GM10248 (cell line): ENCODE measurements at places on chromosomes 12 and 14.

GRCh38 chr14:24312736-24313507 lies 1.6 kb downstream of the LTB4R start:
- no peak for DNase-seq

DNA sequence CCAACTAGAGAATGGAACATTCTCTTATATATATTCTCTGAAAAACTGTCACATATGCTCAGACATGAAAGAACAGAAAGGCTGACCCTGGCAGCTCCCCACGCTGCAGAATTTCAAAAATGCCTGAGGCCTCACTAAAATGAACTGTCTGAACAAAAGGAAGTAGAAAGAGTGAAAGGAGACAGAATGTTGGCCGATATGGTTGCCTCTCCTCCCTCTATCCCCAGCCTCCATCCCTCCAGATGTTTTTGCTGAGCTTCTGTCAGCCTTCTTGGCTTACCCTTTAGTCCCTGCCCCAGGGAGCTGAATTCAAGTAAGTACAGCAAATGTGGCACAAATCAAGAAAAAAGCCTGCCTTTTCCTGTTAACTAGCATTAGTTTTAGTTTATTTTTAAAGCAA lies 6.9 kb downstream of the SMCO2 start:
- DNase-seq, result no peak

DNA sequence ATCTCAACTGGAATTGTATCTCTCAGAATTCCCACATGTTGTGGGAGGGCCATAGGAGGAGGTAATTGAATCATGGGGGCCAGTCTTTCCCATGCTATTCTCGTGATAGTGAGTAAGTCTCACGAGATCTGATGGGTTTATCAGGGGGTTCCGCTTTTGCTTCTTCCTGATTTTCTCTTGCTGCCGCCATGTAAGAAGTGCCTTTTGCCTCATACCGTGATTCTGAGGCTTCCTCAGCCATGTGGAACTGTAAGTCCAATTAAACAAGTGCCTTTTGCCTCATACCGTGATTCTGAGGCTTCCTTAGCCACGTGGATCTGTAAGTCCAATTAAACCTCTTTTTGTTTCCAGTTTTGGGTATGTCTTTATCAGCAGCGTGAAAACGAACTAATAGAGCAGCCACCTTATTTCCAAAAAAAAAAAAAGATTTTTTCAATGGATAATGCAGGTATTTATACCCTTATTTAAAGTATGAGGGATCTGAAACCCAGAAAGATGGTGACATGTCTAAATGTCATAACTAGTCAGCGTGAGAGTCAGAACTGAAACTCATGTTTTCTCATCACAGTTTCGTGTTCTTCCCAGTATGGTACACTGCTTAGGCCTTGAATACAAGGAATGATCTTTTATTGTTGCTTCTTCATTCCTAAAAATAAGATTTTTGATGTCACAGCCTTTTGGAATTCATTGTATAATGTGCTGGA lies 89.6 kb downstream of the ERC1 start:
- no peak for DNase-seq

- DNase-seq, result no peak
These were observed 245.6 kb downstream of the SLC41A2 start for GRCh38 chr12:104712477-104712876.

GRCh38 chr14:74859757-74860552 lies 16.0 kb downstream of the PROX2 start:
- DNase-seq, result no peak

DNA sequence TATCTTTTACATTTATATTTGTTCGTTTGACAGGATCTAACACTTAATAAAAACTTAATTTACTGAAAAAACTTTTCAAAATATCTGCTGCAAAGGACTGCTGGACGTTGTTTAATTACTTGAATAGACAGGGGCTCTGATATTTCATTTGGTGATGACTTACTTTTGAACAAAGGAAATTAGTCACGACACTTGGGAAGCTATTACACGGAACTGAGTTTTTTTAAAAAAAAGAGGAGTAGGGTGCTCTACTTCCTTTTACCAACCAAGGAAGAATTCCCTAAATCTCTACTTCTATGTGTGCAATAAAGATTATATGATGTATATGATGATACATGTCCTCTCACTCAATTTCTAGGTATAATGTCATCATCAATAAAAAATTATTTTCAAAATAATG lies 4.7 kb downstream of the FGD6 start:
- no peak for DNase-seq

DNA sequence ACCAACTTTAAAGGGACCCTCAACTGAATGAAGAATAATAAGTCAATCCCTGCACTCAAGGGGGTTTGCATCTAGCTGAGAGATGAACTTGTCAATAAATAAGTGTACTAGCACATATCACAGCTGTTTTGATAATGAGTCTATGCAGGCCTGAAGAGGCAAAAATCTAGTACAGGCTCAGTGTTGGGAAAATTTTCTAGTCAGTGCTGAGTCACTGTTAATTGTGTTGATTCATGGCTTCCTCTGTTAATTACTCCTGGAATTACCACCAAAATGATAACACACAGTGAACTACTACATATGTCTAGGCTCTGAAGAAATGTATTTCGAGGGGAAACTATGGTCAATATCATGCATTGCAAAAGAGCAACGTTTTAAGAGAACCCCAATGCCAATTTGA lies 18.9 kb downstream of the SNRPF start:
- DNase-seq, result no peak

- DNase-seq, result no peak
These were observed 600.5 kb downstream of the RERGL start for GRCh38 chr12:17489452-17489851.

GRCh38 chr12:100044266-100044665 lies 59.5 kb upstream of the ANKS1B start:
- no peak for DNase-seq

- DNase-seq, result no peak
These were observed 42.7 kb downstream of the TMBIM6 start for GRCh38 chr12:49783917-49784676.

GRCh38 chr12:57735198-57735855 lies 3.2 kb downstream of the AGAP2 start:
- no peak for DNase-seq

DNA sequence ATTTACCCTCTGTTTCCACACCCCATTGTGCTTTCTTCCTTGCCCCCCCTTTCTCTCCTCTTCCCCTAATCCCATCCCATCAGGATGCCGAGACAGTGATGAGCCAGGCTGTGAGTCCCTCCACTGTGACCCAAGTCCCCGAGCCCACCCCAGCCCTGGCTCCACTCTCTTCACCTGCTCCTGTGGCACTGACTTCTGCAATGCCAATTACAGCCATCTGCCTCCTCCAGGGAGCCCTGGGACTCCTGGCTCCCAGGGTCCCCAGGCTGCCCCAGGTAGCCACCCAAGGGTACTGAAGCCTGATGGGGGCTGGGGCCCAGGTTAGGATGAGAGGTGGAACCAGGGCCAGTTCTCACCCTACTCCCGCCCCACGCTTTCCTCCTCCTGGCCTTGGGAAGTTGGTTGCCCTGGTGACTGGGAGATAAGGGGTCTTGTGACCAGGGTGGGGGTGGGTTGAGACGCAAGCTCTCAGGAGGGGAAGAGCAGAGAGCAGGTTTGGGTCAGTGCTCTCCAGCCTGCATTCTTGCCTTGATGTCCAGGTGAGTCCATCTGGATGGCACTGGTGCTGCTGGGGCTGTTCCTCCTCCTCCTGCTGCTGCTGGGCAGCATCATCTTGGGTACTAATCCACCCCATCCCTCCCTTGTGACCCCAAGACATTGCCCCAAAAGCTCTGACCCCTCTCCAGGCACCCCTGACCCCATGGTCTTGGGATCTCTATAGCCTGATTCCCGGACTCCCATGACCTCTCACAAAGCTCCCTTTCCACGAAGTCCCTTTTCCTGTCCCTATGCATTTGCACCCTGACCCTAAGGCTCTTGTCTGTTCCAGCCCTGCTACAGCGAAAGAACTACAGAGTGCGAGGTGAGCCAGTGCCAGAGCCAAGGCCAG lies 1.2 kb downstream of the AMHR2 start:
- DNase-seq, result no peak

DNA sequence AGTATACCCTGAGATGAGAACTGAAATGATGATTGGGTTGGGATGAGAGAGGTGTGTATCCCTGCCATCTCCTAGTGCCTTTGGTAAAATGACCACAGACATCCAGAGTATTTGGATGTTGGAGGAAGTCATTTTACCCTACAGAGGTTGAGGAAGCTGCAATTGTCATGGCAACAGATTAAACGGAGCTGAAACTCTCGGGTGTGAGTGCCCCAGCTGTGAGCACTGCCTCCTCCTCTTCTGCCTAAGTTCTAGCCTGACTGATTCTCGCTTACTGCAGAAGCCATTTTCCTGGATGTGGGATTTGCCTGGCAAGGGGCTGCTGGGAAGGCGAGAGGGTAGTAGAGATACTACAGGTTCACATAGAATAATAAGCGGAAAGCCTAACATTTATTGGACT lies 10.3 kb upstream of the PPP4R4 start:
- DNase-seq, result no peak

DNA sequence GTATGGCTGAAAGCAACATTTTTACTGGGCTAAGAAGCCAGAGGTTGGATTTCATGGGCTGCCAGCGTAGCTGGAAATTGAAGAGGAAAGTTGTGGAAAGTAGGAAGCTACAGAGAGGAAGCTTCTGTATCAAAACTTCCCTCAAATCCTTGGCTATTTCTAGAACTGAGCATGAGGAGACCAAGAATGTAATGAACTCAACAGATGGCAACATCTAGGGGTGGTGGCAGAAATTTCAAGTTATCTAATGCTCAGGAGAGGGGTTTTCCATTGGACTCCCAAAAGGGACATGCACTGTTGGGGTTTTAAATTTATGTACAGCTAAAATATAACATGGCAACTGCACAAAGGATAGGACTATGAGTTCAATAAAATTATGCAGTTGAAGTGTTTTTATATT lies 151.3 kb downstream of the DHRS2 start:
- DNase-seq, result no peak
